NT2/D1 (cell line): ENCODE measurements at places on chromosomes 7 and 10.

GRCh38 chr10:19756919-19757318 is 59.3 kb upstream of the PLXDC2 start:
- DNase-seq: no peak

DNA sequence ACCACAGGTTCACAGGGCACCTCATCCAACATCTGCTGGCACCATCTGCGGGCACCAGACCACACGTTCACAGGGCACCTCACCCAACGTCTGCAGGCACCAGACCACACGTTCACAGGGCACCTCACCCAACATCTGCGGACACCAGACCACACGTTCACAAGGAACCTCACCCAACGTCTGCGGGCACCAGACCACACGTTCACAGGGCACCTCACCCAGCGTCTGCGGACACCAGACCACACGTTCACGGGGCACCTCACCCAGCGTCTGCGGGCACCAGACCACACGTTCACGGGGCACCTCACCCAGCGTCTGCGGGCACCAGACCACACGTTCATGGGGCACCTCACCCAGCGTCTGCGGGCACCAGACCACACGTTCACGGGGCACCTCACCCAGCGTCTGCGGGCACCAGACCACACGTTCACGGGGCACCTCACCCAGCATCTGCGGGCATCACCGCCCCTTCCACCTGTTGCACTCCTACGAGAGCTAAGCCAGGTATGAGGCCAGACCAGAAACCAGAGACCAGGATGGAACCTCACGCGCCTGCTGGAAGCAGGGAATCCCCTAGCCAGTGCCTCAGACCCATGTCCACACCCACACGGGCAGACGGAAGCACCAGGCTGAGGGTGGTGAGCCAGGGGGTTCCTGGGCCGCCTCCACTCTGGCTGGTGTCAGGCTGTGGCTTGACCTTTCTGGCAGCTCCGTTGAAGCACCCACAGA is 182.8 kb downstream of the MAD1L1 start:
- DNase-seq: no peak

DNA sequence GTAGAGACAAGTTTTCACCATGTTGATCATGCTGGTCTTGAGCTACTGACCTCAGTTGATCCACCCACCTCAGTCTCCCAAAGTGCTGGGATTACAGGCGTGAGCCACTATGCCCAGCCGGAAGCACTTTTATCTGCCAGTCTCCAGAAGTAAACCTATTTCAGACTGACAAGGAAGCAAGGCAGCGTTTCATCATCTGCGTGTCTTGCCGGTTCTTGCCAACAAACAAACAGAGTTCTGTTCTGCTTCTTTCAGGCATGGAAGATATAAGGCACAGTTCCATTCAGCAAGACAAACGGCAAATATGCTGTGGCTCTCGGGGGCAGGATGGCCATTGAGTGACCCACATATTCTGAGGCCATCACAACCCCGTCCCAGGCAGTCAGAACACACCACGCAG is 15.5 kb upstream of the LARP4B start:
- no peak for DNase-seq

DNA sequence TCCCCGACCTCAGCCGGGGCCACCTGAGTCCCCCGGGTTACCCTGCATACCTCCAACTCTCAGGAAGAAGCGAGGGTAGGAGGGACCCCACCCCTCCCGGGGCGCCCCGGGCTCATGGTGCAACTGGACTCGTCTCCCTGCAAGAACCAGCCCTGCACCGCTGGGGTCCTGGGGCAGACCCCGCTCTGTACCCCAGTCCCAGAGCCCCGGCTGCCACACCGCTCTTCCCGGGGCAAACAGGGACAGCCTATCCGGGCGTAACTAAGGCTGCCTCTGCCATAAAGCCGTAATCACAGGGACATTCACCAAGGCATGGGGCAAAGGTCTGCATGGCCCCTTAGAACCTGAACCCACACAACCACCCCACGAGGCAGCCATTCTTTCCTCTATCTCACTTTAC is 6.7 kb upstream of the MAFK start:
- DNase-seq: no peak

DNA sequence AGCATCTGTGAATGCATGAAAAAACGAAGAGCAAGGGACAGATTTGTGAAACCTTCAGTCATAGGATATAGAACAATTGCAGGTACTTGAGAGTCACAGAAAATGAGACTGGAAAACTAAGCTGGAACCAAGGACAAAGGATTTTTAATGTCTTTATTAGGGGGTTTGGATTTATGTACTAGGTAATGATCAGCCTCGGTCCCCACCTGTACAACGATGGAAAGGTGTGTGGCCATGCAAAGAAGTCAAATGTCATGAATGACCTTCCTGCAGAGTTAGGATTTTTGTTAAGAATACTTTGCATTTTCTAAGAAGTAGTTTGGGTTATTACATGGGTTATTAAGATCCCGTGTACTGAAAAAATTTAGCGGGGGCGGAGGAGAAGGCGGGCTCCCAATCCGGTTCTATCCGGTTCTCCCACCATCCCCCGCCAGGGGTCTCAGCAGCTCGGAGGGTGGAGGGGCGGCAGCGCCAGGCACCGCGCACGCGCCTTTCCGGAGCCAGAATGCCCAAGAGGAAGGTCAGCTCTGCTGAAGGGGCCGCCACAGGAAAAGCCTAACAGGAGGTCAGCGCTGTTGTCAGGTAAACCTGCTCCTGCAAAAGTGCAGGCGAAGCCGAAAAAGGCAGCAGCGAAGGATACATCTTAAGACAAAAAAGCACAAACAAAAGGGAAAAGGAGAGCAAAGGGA is 327.5 kb upstream of the PLXDC2 start:
- no peak for DNase-seq

DNA sequence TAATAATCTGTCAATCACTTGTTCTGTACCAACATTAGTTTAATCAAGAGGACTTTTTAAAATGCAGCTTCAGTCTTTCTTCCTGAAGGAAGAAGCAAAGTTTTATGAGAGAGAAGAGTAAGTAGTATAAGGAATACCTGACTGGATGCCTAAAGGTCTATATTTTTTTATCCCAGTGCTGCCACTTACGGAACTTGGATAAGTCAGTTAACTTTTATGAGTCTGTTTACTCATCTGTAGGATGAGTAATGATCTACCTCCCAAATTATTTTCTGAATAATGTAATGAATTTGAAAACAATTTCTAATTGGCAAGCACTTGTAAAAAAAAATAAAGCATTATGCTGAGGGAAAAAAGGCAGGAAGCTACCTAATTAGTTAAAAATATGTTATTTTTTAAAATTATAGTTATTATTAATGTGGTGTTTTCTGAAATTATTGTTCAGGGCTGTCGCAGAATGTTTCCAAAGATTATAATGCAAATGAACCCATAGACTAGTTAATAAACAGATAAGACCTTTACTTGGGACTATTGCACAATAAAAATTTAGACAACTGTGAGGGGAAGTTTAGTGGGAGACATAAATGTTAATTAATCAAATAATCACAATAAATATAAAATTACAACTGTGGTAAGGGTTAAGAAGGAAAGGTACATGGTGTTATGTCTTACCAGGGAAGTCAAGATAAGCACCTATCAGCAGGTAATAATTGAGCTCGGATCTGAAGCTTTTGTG is 24.6 kb downstream of the SLK start:
- DNase-seq: no peak

- no peak for DNase-seq
These were observed 220.8 kb downstream of the PHF14 start for GRCh38 chr7:11194492-11194891.

GRCh38 chr7:45082831-45083331 is 5.9 kb downstream of the NACAD start:
- DNase-seq: no peak

- no peak for DNase-seq
These were observed 135.4 kb downstream of the LRRC4 start for GRCh38 chr7:127895814-127896280.

DNA sequence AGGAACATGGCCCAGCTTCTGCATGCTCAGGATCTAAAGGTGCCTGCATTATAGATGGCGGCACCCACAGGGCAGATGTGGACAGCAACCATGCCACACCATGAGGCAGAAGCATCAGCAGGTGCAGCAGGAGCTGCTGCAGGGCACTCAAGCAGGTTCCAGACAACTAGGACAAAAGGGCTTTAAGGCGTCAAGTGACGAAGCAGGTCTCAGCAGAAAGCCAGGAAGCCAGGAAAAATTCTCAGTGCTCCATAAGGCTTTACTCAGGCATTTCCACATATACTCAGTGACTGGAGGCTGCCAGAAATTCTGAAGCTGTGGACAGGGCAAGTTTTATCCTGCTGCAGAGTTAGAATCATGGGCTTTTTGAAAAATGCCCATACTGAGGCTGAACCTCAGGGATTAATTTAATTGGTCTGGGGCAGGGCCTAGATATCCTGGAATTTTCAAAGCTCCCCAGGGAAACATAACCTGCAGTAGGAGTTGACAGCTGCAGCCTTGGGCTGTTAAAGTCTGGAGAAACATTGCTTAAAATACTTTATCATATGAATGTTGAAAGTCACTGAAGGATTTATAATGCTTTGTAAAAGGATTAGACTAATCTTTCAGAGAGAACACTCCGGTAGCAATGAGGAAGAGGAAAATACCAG is 68.1 kb upstream of the RNF148 start:
- no peak for DNase-seq

DNA sequence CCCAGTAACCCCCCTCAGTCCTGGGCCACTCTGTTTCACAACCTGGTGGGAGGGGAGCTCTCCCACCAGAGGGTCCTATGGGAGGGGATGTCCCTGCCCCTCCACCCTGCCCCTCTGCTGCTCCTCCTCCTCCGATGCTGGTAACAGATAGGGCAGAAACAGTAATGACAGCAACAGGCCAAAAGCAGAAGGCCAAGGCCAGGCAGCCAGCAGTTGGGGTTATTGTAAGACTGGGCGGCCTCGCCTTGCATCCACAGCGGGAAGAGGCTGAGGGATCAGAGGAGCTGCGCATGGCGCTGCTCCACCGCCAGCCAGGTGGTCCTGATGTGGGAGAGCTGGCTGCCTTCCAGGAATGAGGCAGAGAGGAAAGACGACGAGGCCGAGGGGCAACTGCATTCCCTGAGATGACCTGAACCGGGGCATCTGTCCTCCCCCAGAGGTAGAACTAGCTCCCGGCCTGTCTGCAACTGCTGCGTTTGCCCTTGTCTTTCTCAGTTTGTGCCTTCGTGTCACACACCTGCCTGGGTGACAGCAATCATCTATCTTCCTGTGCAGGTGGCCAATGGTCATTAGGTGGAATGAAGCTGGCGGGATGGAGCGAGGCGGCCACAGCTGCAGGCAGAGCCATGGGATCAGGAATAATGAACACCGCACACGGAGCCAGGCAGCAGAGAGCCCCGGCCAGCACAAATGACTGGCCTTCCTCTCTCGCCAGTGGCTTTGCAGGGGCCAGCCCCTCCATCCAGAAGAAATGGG is 54.0 kb upstream of the CACUL1 start:
- no peak for DNase-seq

DNA sequence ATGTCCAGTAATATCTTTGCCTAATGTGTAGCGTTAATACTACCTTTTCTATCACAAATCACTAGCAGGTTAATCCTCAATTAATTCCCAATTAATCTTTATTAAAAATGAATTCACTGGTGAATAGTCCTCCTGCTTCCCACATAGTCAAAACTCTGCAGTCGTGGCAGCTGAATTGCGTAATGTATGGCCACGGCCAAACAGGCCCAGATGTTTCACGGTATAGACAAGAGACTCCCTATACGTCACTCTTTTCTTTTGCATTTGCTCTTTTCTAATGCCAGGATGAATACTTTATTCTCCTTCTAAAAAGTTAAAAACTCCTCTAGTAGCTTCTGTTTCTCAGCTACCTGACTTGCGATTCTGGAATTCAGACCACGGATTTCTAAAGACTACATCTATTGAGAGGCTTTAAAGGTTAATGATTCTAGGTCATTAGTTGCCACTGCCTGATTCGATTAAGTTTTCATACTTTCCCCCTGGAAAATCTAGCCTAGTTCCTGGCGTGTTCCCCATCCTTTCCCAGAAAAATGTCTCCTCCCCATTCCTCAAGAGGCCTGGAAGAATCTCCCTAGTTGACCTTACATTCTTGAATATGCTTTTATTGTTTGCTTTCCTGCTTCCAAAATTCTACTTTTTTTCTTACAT is 16.9 kb downstream of the MEOX2 start:
- no peak for DNase-seq

- no peak for DNase-seq
These were observed 52.7 kb downstream of the RBM17 start for GRCh38 chr10:6141296-6142151.

DNA sequence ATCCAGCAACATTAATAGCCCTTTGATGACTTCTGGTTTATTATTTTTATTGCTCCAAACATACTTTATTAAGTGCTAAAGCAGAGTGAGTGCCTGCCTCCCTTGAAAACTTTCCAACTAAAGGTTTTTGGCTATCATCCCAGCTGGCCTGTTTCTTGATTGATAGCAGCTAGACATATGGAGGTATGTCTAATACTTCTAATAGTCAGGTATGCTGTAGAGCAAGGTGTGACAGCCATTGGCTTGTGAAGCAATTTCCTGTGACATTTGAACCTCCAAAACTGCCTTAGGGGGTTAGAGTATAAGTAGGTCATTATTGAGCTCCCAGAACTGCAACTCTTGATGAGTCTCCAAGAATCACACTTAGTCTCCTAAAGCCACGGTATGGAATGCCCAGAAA is 55.8 kb downstream of the LOXL4 start:
- DNase-seq: no peak

DNA sequence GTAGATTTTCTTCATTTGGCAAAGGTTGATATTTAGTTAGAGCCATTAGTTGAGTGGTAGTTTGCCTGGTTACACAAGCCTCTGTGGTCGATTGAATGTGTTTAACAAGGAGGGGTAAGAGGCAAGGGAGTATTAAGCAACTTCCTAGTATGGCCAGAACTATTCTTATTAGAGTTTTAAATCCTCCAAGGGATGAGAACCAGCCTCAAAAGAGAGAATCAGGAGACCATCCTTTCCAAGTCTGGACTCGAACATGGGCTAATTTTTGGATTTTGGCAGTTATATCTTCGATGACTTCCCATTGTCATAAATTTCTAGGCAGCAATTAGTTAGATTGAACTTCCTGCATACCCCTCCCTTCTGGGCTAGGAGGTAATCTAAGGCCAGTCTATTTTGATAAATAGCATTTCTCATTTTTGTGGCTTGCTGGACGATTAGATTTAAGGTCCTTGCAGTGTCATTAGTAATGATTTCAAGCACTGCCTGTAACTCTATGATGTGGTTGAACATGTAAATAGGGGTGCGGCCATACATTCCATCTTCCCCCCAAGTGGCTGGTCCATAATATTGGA is 219.5 kb upstream of the KCND2 start:
- DNase-seq: no peak

- no peak for DNase-seq
These were observed 25.9 kb downstream of the HELLS start for GRCh38 chr10:94571528-94571927.

GRCh38 chr10:74332398-74332797 is 181.4 kb downstream of the ADK start:
- DNase-seq: no peak

DNA sequence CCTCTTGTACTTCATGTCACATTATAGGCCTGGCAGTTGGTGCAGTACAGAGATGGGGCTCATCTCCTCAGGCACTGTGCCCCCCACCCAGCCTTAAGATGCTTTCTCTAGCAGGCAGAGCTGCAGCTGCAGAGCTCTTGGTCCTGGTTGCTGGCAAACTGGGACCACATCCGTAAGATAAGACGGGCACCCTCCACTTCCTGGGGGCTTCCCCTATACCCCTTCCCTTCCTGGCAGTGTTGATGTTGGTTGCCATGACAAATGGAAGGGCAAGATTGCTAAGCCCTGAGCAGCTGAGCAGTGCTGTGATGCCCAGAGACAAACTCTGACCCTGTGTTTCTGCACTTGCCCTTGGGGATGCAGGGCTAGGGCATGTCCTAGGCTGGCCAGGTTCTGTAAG is 103.4 kb upstream of the ANLN start:
- no peak for DNase-seq
